ENCODE measurements at places on chromosomes 5 and 9. TPM values are rescaled to one million over a fixed set of nuclear protein-coding genes. Genes with fewer than 3 reads are reported as not detected.

CDX1 gene
- total RNA-seq, result not detected

DEPDC1B gene
- 0.63 TPM for total RNA-seq

LOX gene
- 0.42 TPM for total RNA-seq

GFI1B gene
- 13.6 TPM for total RNA-seq

ELAVL2 gene
- not detected for total RNA-seq

ST8SIA4 gene
- total RNA-seq, result 20.7 TPM

OR13C4 gene
- not detected for total RNA-seq

MUSK gene
- total RNA-seq, result not detected

TRAF2 gene
- total RNA-seq, result 6.4 TPM

ADAMTS2 gene
- total RNA-seq, result 0.21 TPM

SOHLH1 gene
- total RNA-seq, result not detected

FBXW11 gene
- 40.0 TPM for total RNA-seq

LHFPL2 gene
- total RNA-seq, result 9.4 TPM

PLPPR1 gene
- not detected for total RNA-seq

PCDHB10 gene
- total RNA-seq, result not detected

WDR31 gene
- total RNA-seq, result 0.21 TPM

ZNF462 gene
- 0.42 TPM for total RNA-seq

ARHGEF37 gene
- total RNA-seq, result not detected

LCP2 gene
- total RNA-seq, result 440 TPM

ZDHHC11 gene
- 1.2 TPM for total RNA-seq

FLT4 gene
- total RNA-seq, result 1.3 TPM

ZER1 gene
- total RNA-seq, result 23.4 TPM

SV2C gene
- total RNA-seq, result under 0.01 TPM

SPATA31E1 gene
- not detected for total RNA-seq

VCP gene
- total RNA-seq, result 166 TPM

FOCAD gene
- 19.0 TPM for total RNA-seq

AQP3 gene
- 22.1 TPM for total RNA-seq

ASPN gene
- not detected for total RNA-seq

PCA3 gene
- total RNA-seq, result under 0.01 TPM

GPSM1 gene
- 2.6 TPM for total RNA-seq

TMEM174 gene
- total RNA-seq, result not detected
